Activated CD8-positive, alpha-beta memory T cell treated with anti-CD3 and anti-CD28 coated beads, Interleukin-2, amount 10 ng/mL, durations not matched to agents 7 days and 5 days (primary cell): ENCODE measurements at places on chromosomes 16 and 17. TPM values are rescaled to one million over a fixed set of nuclear protein-coding genes. Genes with fewer than 3 reads are reported as not detected.

C17orf100 gene
- total RNA-seq = 1.4 TPM

EVPLL gene
- not detected for total RNA-seq

SPHK1 gene
- total RNA-seq = 8.4 TPM

KRT39 gene
- total RNA-seq = not detected

CD7 gene
- 417 TPM for total RNA-seq

UBE2I gene
- 253 TPM for total RNA-seq

MARVELD3 gene
- not detected for total RNA-seq

CCL17 gene
- not detected for total RNA-seq

CLEC3A gene
- total RNA-seq = not detected

MYH2 gene
- total RNA-seq = not detected

STX1B gene
- total RNA-seq = 3.5 TPM

HBZ gene
- not detected for total RNA-seq

GUCY2D gene
- total RNA-seq = not detected

GRCh38 chr16:69123910-69124309 is 8.5 kb downstream of the CHTF8 start:
- H3K36me3 ChIP-seq = peaks cover 25% of the 10 kb centered on the region
- peak; percentile 75 for DNase-seq
- no peak overlapping the region for H3K27ac ChIP-seq
- no peak overlapping the region for H3K4me3 ChIP-seq
- no peaks in the 10 kb centered on the region for H3K27me3 ChIP-seq

DNA sequence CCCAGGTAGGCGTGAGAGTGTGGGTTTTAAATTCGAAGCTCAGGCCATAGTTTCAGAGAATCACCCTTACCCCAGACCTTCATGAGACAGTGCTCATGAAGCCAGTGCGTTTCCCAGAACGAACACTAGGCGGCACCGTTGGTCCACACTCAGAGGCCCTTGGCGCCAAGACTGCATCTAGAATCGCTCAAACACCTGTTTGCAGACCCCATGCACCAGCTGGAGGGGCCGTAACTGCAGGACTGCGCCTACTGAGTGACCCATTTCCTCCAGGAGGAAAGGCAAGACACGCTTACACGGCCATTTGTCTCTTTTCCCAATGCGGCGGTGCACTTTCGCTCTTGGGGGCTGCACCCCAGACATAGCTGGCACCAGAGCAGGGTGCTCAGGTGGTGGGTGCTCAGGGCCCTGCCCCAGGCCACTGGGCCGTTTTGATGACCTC is 34.0 kb downstream of the ADGRG5 start:
- H3K27me3 ChIP-seq = no peaks in the 10 kb centered on the region
- peak overlapping the region; percentile 91 for H3K27ac ChIP-seq
- H3K36me3 ChIP-seq = peaks cover 24% of the 10 kb centered on the region
- DNase-seq = peak; percentile 92
- H3K4me1 ChIP-seq = peaks cover 61% of the 10 kb centered on the region

GRCh38 chr17:65942592-65942991 is 249.3 kb downstream of the CEP112 start:
- no peaks in the 10 kb centered on the region for H3K27me3 ChIP-seq
- no peak for DNase-seq
- H3K4me3 ChIP-seq = no peak overlapping the region
- H3K27ac ChIP-seq = no peak overlapping the region
- H3K36me3 ChIP-seq = no peaks in the 10 kb centered on the region

DNA sequence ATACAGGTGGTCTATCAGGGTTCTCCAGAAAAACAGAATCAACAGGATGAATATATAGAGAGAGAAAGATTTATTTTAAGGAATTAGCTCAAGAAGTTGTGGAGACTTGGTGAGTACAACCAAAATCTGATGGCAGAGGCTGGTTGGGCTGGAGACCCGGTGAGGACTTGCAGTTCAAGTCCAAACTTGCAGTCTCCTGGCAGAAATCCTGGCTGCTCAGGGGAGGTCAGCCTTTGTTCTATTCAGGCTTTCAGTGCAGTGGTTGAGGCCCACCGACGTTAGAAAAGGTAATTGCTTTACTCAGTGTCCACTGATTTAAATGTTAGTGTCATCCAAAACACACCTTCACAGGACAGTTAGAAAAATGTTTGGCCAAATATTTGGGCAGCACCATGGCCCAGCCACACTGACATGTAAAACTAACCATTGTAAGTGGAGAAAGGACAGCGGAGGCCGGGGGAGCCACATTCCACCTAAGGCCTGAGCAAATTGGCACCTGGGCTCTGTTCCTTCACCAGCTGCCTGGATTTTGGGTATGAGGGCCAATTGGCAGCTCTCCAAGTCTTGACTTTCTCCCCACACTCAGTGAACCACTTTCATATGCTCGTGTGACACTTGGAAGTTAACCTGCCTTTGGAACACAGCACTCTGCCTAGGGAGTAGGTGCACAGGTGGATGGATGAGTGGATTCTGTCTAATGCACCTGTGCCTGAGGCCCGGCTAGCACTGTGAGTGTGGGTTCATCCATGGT is 54.7 kb downstream of the CACNG5 start:
- DNase-seq = no peak
- H3K36me3 ChIP-seq = no peaks in the 10 kb centered on the region
- H3K27ac ChIP-seq = no peak overlapping the region

DNA sequence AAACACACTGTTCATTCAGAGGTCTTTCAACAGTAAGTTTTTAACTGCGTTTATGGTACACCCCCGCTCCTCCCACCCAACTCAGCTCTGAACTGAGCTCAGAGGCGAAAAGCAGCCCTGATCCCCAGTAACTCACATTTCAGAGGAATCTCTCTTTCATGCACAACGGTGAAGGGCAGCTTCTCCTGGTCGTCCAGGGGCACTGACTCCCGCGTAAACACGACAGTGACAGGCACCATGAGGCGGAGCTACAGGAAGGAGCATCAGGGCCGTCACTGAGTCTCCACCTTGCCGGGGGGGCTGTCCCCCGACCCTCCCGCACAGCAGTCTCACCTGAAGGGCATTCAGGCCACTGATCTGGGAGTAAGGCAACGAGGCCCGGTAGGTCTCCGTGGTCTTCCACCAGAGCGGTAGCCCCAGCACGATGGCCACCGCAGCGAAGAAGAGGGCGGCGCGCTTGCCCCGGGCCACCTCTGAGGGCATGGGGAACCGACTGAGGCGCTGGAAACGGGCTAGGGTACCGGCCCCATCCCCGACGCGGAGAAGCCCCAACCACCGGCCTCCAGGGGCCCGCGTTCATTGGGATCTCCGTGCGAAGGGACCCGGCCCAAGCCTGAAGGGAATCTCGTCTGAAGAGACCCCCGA is 486 bp downstream of the PIGS start:
- peak overlapping the region; percentile 86 for H3K4me3 ChIP-seq
- H3K4me1 ChIP-seq = peaks cover 46% of the 10 kb centered on the region
- peaks cover 32% of the 10 kb centered on the region for H3K36me3 ChIP-seq
- no peaks in the 10 kb centered on the region for H3K27me3 ChIP-seq

GRCh38 chr16:19815418-19815817 is 69.2 kb downstream of the GPRC5B start:
- no peaks in the 10 kb centered on the region for H3K36me3 ChIP-seq
- H3K27me3 ChIP-seq = peaks cover 5% of the 10 kb centered on the region
- H3K4me1 ChIP-seq = no peaks in the 10 kb centered on the region
- DNase-seq = no peak
- no peak overlapping the region for H3K27ac ChIP-seq

GRCh38 chr17:50589095-50589705 is 28.7 kb downstream of the CACNA1G start:
- H3K27me3 ChIP-seq = peaks cover under 1% of the 10 kb centered on the region
- DNase-seq = no peak

DNA sequence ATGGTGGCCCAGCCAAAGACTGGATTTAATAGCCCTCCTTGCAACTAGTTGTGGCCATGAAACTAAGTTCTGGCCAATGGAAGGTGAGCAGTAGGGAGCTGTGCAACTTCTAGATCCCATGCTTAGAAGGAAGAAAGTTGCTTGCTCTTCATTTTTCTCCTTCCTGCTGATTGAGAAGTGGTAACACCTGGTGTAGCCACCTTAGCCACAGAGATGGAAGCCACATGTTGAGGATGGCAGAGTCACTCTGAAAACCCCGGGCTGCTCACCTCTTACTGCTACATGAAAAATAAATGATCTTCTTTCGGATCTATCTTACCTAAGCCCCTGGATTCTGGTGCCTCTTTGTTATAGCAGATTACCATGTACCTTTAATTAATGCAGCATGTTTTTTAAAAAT is 10.3 kb upstream of the ATP5MC1 start:
- H3K36me3 ChIP-seq = no peaks in the 10 kb centered on the region
- H3K27ac ChIP-seq = no peak overlapping the region
- no peak overlapping the region for H3K4me3 ChIP-seq
- peaks cover 27% of the 10 kb centered on the region for H3K4me1 ChIP-seq

DNA sequence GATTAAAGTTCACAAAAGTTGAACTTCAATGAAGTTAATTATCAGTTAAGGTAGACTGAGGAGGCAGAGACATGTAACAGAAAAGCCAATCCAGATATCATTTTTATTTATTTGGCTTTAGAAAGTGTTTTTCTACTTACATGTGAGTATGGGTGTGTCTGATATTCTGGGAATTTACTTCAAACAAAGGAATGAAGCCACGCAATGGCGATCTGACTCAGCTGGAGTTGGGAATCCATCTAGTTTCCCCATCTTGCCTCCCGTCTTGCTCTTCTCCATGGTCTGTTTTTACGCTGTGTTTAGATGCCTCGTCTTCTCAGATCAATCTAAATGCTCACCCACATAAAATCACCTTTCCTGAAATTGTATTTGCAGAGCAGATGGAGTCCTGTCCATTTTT is 1.7 kb upstream of the KCNJ16 start:
- no peak overlapping the region for H3K27ac ChIP-seq
- H3K4me3 ChIP-seq = no peak overlapping the region
- no peaks in the 10 kb centered on the region for H3K27me3 ChIP-seq
- H3K4me1 ChIP-seq = no peaks in the 10 kb centered on the region

GRCh38 chr17:57305908-57306504 is 49.7 kb downstream of the MSI2 start:
- H3K27me3 ChIP-seq = no peaks in the 10 kb centered on the region
- DNase-seq = no peak
- peaks cover 19% of the 10 kb centered on the region for H3K4me1 ChIP-seq
- no peak overlapping the region for H3K27ac ChIP-seq

- H3K36me3 ChIP-seq = no peaks in the 10 kb centered on the region
- no peaks in the 10 kb centered on the region for H3K27me3 ChIP-seq
- H3K4me1 ChIP-seq = no peaks in the 10 kb centered on the region
- no peak overlapping the region for H3K27ac ChIP-seq
- no peak overlapping the region for H3K4me3 ChIP-seq
These were observed 71.0 kb downstream of the GRIN2A start for GRCh38 chr16:10111156-10111761.

DNA sequence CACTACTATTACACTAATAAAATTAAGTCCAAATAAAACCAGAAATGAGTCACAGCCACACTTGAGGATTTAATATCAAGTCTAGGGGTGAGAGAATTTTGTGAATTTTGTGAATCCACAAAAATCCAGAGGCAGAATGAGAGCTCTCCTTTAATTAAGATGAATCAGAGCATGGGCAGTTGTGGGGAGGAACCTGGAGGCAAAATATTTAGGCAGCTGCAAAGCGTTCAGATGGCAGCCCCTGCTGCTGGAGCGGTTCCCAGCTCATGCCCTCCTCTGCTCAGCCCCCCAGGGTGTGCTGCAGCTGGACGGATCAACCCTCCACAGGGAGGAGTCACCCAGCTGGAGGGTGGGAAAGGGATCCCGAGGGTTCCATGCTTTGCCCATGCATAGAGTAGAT is 43.4 kb upstream of the IRX6 start:
- H3K4me1 ChIP-seq = no peaks in the 10 kb centered on the region
- no peak overlapping the region for H3K27ac ChIP-seq
- no peaks in the 10 kb centered on the region for H3K27me3 ChIP-seq
- no peak for DNase-seq
- H3K4me3 ChIP-seq = no peak overlapping the region

- DNase-seq = no peak
- H3K4me1 ChIP-seq = peaks cover 8% of the 10 kb centered on the region
- peaks cover 22% of the 10 kb centered on the region for H3K36me3 ChIP-seq
These were observed 36.6 kb upstream of the CARMIL2 start for GRCh38 chr16:67608364-67608763.

GRCh38 chr16:24124291-24124690 is 131.8 kb upstream of the CACNG3 start:
- H3K36me3 ChIP-seq = peaks cover 41% of the 10 kb centered on the region
- peaks cover 12% of the 10 kb centered on the region for H3K4me1 ChIP-seq
- no peaks in the 10 kb centered on the region for H3K27me3 ChIP-seq
- H3K27ac ChIP-seq = no peak overlapping the region
